Glomerular endothelial cell (primary cell): ENCODE measurements at places on chromosomes 6 and 20.

DNA sequence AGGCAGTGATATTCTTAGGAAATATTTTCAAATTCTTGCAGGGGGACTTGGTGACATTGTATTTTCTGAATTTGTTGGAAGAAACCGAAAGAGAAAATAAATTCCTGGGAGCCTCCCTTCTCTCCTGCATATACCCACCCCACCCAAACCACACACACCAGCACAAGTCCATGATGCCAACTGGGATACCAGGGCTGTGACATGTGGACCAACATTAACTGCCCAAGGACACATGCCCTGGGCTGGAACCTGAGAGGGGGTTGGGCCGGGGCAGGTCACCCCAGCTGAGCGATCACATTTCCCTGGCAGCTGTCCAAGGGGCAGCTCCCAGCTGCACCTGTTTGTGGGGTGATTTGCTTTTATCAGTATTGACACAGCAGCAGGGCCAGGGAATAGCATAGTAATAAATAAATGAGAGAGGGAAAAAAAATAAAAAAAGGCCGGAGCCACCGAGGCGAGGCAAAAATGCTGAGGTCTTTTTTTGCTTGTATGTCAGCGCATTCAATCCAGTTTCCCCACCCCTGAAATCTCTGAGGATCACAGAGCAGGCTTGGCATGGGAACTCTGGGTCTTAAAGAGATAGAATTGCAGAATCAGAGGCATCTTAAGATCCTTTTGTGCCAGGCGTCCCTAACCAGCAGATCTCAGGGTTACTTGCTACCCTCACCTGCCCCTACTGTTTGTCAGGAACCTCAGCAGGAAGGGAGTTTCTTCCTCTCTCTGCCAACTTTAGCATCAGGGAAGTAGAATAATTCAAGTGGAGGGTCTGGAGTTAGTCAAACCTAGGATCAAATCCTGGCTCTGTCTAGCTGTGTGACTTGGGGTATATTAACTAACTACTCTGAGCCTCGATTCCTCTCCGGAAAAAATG is 66.5 kb upstream of the PIM1 start:
- DNase-seq = no peak

DNA sequence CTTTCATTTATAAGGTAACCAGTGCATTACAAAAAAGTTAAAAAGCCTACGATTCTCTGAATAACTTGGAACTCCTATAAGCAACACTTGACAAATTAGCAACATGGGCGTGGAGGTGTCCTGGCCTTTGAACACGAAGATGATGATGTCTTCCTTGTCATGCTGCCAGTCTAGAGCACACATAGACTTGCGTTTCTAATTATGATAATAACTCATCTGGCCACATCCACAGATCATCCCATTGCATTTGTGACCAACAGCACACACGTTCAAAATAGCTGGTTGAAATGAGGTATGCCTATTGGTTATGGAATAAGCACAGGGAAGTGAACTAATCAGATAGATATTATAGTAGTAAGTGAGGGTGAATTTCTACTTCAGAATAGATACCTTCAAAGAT is 608.9 kb downstream of the PRKN start:
- no peak for DNase-seq

DNA sequence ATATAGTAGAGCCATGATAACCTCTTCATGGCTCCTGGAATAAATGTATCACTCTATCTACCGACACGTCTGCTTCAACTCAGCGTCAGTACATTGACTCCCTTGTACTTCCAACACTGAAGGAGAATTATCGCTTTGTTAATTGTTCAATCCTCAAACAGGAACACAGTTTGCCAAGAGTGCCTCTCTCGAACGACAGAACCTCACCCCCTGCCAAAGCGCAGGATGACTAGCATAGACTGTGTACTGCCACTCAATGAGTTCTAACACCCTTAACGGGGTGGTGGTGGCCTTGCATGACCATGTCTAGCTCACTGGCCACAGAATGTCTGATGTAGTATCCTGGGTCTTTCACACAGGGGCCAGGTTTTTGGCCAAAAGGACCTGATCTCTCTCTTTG is 81.4 kb upstream of the HEY2 start:
- DNase-seq = no peak

GRCh38 chr20:40965671-40966070 is 63.0 kb upstream of the TOP1 start:
- DNase-seq = no peak
